Activated CD8-positive, alpha-beta memory T cell treated with anti-CD3 and anti-CD28 coated beads for 1 hour (primary cell): ENCODE measurements at places on chromosomes 2 and 18.

GRCh38 chr18:79847606-79848293 lies 50.0 kb downstream of the KCNG2 start:
- no peak for DNase-seq

- no peak for DNase-seq
These were observed 10.3 kb upstream of the CIB4 start for GRCh38 chr2:26651470-26651771.

DNA sequence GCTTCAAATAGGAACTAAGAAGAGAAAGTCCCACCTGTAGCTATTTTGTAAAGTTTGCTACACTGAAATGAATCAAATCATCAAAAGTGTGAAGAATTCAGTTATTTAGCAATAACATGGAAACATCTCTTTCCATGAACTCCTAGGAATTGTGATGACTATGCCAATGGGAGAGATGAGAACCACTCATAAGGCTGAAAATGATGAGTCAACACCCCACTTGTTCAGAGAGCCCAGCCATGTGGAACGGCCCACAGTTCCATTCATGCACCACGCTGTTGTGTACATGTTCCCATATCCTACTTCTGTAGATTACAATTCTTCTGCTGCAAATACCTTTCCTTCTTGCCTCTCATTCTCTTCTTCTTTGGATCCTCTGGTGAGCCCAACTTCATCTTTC lies 645.5 kb upstream of the ID2 start:
- DNase-seq = no peak

- DNase-seq = no peak
These were observed 10.0 kb upstream of the BCL2 start for GRCh38 chr18:63329431-63330145.

GRCh38 chr2:96157649-96158553 lies 12.7 kb upstream of the DUSP2 start:
- DNase-seq = peak; percentile 76

DNA sequence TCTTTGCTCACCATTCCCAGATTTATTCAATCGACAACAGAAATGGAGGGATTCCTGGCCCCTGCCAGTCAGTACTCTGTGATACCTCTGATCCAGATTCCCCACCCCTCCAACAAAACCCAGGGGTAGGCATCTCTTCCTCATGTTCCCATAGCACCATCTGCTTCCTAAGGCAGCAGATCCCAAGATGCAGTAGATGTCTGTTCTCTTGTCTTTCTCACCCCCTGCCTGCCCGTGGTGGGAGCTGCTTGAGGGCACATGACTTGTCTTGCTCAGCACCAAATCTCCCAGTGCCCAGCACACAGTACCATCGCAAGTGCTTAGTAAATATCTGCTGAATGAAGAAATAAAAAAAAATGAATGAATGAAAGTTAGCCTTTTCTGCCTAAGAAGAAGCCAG lies 98.2 kb downstream of the ZBTB7C start:
- DNase-seq = no peak

GRCh38 chr2:112942654-112943002 lies 31.7 kb downstream of the IL37 start:
- no peak for DNase-seq

GRCh38 chr2:68736086-68736485 lies 1.5 kb downstream of the ARHGAP25 start:
- DNase-seq = no peak
